ENCODE measurements at places on chromosomes 11 and 22. TPM values are rescaled to one million over a fixed set of nuclear protein-coding genes. Genes with fewer than 3 reads are reported as not detected.

DNA sequence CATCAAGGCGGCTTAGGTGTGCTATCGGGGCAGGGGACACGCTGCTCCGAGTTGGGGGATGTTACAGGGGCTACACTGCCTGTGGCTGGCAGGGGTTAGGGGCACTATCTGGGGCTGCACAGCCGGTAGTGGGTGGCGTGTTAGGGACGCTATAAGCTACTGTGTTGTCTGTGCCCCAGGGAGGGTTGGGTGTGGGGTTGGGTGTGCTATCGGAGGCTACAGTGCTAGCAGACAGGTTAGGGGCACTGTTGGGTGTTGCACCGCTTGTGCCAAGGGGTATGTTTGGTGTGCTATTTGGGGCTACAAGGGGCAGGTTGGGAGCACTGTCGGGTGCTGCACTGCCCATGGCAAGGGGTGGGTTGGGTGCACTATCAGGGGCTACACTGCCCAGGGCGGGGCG is 120.2 kb upstream of the VPREB1 start:
- no peak for DNase-seq
- H3K27ac ChIP-seq = no peak overlapping the region
- no peaks in the 10 kb centered on the region for H3K4me1 ChIP-seq
- H3K36me3 ChIP-seq = no peaks in the 10 kb centered on the region

- H3K4me3 ChIP-seq = peak overlapping the region; percentile 45
- no peak for DNase-seq
- no peaks in the 10 kb centered on the region for H3K36me3 ChIP-seq
- H3K27me3 ChIP-seq = no peaks in the 10 kb centered on the region
- H3K4me1 ChIP-seq = peaks cover 9% of the 10 kb centered on the region
These were observed 68.0 kb downstream of the ETS1 start for GRCh38 chr11:128519338-128519737.

GRCh38 chr22:24951942-24952836 is at the start of gene KIAA1671:
Gene KIAA1671 (plus strand): TSS chr22:24952716. CDS start chr22:25028000, 75,284 bp downstream.
- peak; percentile 91 for DNase-seq
- H3K4me1 ChIP-seq = peaks cover 19% of the 10 kb centered on the region
- H3K27me3 ChIP-seq = no peaks in the 10 kb centered on the region
- H3K36me3 ChIP-seq = no peaks in the 10 kb centered on the region
- H3K4me3 ChIP-seq = peak within 1 kb of the TSS; percentile 93
- H3K27ac ChIP-seq = peak within 1 kb of the TSS; percentile 97

DNA sequence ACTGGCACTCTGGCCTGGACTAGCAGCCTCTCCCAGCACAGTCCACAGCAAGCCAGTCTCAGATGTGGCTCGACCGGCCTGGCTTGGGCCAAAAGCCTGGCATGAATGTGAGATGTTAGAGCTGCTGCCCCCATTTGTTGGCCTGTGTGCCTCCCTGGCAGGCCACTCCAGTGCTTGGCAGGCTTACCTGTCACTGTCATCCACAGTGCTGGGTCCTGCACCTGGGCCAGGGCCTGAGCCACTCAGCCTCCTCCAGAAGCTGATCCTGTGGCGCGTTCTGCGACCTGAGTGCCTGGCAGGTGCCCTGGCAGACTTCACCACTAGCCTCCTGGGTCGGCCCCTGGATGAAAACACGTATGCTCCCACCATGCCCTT is 36.1 kb downstream of the RRP8 start:
- no peak overlapping the region for H3K27ac ChIP-seq
- no peaks in the 10 kb centered on the region for H3K4me1 ChIP-seq
- DNase-seq = no peak
- H3K36me3 ChIP-seq = no peaks in the 10 kb centered on the region
- H3K27me3 ChIP-seq = no peaks in the 10 kb centered on the region
- H3K4me3 ChIP-seq = no peak overlapping the region

NXPE4 gene
- 0.03 TPM for polyA plus RNA-seq

DNA sequence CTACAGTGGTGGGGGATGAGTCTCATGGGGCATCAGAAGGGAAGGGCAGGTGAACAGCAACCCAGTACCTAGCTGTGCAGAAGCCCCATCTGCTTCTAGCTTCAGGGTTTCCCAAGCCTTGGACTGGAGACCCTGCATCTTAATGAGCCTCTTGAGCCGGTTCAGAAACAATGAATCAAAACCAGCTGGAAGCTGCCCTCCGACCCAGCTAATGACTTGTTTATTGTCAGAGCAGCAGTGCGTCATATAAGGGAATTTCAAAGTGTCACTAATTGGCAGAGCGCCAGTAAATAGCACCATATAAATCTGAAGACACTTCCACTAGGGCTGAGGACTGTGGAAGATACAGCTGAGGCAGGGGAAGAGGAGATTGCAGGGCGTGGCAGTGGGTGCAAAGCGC is 57.5 kb downstream of the RPUSD4 start:
- no peak overlapping the region for H3K4me3 ChIP-seq

Data from small intestine (tissue), 16 donors.